Neural progenitor cell (in vitro differentiated cells): ENCODE measurements at places on chromosomes 12 and 14. TPM values are rescaled to one million over a fixed set of nuclear protein-coding genes. Genes with fewer than 3 reads are reported as not detected.

DNA sequence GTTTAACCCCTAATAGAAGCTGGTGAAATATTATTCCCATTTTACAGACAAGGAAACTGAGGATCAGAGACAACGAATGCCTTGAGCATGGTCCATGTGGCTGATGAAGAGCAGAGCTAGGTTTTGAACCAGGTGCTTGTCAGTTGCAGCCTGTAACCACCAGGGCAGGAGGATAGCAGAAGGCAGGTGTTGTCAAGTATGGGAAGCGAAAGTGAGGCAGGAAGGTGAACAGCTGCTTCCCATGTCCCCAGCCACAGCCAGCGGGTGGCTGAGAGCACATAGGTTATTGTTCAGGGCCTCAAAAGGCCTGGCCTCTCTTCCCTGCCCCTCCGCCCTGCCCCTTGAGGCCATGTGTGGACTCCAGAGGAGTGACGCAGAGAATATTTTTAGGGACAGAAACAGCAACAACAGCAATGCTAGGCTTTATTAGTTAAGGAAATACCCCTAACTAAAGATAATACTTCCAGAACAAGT lies 39.6 kb downstream of the IQSEC3 start:
- peak; percentile 63 for DNase-seq

CCDC175 gene
- total RNA-seq = 0.24 and 0.31 TPM in 2 replicates

DNA sequence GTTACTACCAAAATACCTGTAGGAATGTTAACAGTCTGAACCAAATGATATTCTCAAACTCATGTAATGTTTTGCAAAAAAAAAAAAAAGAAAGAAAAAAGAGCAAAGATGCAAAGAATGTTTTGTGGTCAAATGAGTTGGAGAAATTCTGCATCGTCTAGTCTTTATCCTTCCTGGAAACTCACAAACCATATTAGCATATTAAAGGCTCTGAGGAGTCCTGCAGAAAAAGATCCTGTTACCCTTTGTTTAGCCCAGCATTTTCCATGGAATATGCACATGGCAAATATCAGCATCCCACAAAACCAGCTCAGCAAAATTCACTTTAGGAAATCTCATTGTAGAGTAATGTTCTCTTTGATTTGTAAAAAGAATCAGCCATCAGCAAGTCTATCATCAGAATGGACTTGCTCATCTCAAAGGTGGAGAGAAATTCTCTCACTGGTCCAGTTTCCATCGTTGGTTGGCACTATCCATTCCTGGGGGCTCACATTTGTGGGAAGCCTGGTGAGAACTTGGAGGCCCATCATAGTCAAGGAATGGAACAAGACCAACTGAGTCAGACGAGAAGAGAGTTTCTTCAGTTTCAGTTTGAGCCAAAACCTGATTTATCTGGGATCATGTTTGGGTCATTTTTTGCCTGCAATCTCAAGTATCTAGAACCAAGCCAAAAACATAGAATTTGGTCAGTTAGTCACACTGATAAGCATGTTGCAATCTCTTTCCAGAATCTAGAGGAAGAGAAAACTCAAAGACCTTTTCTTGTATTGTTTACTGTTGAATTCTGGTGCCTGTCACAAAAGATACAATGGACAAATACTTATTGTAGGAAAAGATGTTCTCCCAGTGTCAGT lies 129.8 kb downstream of the TBX5 start:
- no peak for DNase-seq

- no peak for DNase-seq
Measured at GRCh38 chr14:57609192-57610075, 115.8 kb upstream of the CCDC198 start.

DNA sequence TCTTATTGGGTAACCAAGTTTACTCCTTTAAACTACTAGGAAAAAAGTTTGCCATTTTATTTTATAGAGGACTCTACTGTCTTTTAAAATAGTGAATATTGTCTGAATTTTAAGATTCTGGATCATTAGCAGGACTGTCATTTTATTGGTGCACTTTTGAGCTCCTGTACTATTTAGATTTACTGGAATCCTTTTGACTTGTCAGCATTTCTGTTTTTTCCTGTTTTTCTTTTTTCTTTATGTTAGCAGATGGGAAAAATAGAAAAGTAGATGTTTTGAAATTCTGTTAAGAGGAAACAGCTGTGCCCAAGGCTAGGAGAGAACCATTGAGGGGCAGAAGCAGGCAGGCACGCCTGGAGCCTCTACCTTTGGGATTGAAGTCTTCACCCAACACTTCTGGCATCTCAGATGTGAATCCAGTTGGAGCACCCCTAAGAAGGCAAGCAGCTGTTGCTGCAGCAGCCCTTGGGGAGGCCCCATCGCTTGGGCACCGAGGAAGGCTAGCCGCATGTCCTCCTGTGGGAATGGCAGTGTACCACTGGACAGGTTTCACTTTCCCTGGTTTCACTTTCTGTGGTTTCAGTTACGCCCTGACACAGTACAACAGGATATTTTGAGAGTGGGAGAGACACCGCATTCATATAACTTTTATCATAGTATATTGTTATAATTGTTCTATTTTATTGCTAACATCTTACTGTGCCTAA lies 11.5 kb downstream of the RIMKLB start:
- no peak for DNase-seq

PFKM gene
- 128 and 161 TPM in 2 replicates for total RNA-seq

GRCh38 chr12:107903341-107904061 lies 129.0 kb downstream of the ASCL4 start:
- peak; percentile 88 for DNase-seq

- no peak for DNase-seq
Measured at GRCh38 chr14:55313480-55313879, 42.3 kb downstream of the FBXO34 start.

- no peak for DNase-seq
Measured at GRCh38 chr12:116442946-116443345, 116.2 kb upstream of the MAP1LC3B2 start.

RNASE2 gene
- not detected in 2 replicates for total RNA-seq

- DNase-seq = no peak
Measured at GRCh38 chr14:99564926-99565259, 39.1 kb downstream of the CCDC85C start.

DNA sequence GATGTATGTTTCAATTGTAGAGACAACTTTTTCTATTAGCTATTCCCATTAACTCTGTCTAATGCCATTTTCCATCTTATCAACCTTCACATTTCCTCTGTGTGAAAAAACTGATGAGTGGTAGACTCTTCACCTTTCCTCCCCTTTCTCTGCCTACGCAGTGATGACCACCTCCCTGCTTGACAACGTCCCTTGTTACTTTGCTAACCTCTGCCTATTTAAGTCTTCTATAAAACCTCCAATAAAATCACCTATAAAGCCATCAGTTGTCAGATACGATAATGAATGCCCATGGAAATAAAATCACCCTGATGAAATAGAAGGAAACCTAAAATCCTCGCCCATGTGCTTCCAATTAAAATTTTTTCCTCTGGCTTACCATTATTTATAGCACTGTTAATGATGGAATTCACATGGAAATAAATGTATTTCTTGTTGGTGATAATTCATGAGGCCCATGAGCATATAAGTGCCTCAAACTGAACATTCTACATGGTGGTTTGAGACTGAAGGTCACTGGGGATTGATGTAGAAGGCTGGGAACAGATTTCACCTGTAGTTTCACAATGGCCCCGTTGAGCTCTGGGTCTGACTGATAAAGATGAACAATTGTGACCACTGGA lies 1454.0 kb upstream of the SEL1L start:
- DNase-seq = no peak

DNA sequence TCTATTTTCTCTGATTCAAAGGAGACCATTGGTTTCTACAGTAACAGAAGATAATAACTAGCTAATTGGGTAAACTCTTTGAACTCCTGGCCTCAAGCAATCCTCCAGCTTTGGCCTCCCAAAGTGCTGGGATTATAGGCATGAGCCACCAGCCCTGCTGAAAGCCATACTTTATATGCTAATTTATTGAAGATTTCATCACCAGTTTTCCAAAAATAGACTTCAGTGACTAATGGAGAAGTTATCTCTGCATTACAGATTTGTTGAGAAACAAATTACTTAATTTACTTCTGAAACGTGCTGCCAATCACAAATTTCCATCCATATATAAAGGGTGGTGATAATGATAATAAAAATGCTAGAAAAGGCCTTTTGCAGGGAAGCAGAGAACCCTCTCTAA lies 1758.1 kb upstream of the SEL1L start:
- DNase-seq = no peak

GRCh38 chr14:88765130-88765529 lies 27.6 kb downstream of the EML5 start:
- no peak for DNase-seq

RAD9B gene
- total RNA-seq = 0.17 and 0.31 TPM in 2 replicates

DNA sequence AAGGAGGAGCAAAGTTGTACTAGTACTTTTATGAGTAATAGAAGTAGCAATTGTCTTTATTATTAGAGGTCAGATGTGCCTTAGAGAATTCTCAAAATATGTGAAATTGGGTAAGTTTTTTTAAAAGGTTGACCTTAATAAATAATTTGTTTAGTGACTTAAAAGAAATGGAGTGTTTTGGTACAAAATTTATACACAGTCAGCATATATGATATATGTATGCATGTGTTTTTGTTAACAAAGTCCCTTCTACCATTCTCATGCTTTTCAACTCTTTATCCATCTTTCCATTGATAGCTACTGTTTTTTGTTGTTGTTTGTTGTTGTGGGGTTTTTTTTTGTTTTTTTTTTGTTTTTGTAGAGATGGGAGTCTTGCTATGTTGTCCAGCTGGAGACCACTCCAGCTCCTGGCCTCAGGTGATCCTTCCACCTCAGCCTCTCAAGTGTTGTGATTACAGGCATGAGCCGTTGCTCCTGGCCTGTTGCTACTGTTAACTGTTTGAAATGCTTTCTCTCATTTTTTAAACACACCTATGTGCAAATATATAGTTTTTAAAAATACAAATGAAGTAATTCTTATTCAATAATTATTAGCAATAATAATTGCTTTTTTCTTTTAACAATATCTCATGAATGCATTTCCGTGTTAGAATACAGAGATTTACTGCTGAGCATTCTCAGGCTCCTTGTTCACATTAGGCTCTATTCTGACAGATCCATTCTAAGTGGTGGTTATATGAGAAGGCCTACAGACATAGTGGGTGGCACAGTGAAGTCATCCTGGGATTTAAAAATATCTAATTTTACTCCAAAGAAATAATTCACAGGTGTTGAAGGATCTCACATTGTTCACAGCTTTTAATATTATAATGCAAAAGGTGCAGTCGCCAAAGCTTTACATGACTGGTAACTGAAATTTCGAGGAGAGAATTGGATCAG lies 10.4 kb downstream of the NAA30 start:
- DNase-seq = no peak

GRCh38 chr12:29710104-29710503 lies 73.6 kb downstream of the TMTC1 start:
- peak; percentile 86 for DNase-seq

- no peak for DNase-seq
Measured at GRCh38 chr12:26058818-26059217, 66.0 kb downstream of the BHLHE41 start.

DNA sequence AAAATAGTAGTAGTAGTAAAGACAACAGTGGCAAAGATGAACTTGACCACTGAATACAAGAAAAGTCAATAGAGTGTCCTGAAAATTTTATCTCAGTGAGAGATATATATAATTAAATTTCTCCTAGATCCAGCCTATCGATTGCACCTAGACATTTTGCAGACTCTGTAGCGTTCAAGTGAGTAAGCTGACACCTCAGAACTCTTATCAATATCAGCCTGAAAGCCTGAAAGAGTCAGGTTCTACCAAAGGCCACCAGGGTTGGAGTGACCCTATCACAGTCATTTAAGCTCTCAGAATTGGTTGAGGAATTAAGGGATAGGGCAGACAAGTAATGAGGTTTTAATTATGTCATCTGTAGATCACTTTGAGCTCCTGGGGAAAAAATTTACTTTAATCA lies 174.6 kb downstream of the SRGAP1 start:
- no peak for DNase-seq

GRCh38 chr12:14026537-14026936 lies 45.1 kb upstream of the GRIN2B start:
- no peak for DNase-seq

PAPLN gene
- 17.3 and 23.7 TPM in 2 replicates for total RNA-seq

GRCh38 chr14:91706996-91707395 lies 24.9 kb downstream of the CATSPERB start:
- DNase-seq = no peak

- peak; percentile 36 for DNase-seq
Measured at GRCh38 chr14:46902837-46903236, 251.3 kb upstream of the RPL10L start.

KCNA5 gene
- total RNA-seq = 0.19 and 1.1 TPM in 2 replicates

DNA sequence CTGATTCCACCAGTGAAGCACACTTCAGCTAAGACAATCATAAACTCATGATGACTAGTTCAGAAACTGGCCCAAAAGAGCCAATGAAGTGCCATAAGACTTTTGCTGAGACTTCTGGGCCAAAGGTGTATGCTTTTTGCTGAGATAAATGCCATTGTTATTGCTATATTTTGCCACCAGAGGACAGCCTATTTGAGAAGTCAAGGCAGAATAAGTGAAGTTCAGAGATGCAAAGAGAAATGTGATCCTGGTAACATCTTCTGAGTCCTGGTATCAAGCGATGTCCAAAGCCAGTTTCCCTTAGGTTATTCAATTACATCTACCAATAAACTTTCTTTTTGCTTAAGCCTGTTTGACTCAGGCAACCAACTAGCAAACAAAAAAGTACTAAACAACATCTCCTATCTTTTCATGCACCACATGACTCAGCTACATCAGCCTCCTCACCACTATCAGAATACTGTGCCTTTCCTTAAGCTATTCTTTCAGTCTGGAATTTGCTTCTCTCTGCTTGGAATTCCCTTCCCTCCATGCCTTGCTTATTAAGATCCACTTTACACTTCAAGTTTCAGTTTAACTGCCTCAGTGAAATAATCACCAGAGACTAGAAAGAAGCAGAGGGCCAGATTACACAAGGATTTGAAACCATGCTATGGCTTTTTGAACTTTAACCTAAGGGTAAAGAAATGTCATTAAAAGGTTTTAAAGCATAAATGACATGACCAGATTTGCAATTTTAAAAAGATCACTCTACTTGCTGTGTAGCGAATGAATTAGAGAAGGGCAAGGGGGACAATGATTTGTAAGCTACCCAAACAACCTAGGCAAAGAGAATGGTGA lies 14.0 kb downstream of the CRY1 start:
- no peak for DNase-seq

DNA sequence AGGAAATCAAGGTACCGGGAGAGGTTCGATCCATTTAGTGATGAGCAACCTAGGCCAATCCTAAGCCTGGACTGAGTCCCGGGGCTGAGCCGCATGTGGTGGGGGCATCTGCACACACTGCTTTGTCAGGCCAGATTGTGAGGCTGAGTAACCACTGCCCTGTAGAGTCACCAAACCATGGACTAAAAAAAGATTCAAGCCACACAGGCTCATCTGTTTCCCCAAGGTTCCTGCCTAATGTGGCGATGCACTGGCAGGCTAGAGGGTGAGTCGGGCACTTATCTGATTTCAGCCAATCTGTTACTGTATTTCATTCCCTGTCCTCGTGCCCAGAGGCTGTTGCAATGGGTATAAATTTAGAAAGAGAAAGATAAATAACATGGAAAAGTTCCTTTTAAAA lies 140.8 kb downstream of the TTC7B start:
- no peak for DNase-seq

PCED1B gene
- total RNA-seq = 0.25 and 3.1 TPM in 2 replicates

GPR84 gene
- total RNA-seq = not detected in 2 replicates

SEL1L gene
- 21.0 and 28.0 TPM in 2 replicates for total RNA-seq

GRCh38 chr12:27453421-27453820 lies 6.9 kb downstream of the SMCO2 start:
- no peak for DNase-seq

NEUROD4 gene
- 0.62 and 1.8 TPM in 2 replicates for total RNA-seq

- no peak for DNase-seq
Measured at GRCh38 chr14:20711685-20712084, 23.1 kb downstream of the ANG start.

TMEM30B gene
- total RNA-seq = 0.07 and 0.09 TPM in 2 replicates
